ENCODE measurements at places on chromosomes 1 and 21.

DNA sequence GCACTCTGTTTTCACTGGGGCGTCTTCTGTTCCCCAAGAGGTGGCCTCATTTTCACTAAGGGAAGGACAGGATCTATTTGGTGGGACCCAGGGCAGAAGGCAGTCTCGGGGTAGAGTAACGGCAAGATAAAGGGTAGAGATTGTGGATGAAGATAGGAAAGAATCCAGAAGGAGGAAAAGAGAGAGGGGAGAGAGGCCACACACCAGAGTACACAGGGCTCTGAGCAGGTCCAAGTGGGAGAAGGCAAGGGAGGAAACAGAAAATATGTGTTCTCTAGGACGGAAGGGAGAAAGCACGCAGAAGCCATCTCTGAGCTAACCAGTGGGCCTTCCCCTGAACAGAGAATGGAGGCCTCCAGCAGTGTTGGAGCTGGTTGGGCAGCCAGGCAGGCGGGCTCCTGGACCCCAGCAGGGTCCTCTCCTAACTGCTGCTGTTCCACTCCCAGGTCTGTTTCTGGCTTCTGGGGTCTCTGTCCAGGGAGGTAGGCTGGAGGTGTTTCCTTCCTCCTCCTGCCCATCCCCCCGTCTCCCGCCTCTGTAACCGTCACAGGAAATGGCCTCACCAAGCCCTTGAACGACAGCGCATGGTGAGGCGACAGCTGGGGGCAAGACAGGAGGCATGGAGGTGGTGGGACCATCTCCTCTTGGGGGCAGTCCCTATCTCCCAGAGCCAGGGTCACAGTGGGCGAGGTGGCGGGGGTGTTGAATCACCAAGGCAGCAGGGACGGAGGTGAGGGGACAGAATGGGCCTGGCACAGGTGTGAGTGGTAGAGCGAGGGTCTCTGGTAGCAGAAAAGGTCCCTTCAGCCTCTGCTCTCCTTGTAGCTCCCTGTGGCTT, 649 bp downstream of the PTPN7 start:
- peak; percentile 57 for DNase-seq

- DNase-seq = no peak
Observed at GRCh38 chr1:37468037-37468436, 6.3 kb upstream of the ZC3H12A start.

GRCh38 chr1:109197158-109198042, 16.3 kb upstream of the SARS1 start:
- peak; percentile 34 for DNase-seq

DNA sequence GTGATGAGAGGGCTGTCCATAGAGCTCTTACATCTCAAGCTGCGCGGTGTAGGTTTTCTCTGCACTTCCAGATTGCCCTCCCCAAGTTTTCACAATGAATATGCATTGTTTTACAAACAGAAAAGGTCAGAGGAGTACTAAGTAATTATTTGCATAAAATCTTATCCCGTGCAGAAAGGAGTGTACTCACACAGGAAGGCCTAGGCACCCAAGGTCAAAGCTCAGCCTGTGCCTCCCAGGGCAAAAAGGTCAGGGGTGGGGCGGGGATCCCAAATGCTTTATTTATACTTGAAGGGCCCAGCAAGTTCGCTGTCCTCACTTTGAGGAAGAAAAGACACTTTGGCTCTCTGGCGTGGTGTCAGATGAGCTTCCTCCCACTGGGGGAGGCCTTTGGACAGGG, 10.3 kb upstream of the KCNE1 start:
- DNase-seq = no peak

DNA sequence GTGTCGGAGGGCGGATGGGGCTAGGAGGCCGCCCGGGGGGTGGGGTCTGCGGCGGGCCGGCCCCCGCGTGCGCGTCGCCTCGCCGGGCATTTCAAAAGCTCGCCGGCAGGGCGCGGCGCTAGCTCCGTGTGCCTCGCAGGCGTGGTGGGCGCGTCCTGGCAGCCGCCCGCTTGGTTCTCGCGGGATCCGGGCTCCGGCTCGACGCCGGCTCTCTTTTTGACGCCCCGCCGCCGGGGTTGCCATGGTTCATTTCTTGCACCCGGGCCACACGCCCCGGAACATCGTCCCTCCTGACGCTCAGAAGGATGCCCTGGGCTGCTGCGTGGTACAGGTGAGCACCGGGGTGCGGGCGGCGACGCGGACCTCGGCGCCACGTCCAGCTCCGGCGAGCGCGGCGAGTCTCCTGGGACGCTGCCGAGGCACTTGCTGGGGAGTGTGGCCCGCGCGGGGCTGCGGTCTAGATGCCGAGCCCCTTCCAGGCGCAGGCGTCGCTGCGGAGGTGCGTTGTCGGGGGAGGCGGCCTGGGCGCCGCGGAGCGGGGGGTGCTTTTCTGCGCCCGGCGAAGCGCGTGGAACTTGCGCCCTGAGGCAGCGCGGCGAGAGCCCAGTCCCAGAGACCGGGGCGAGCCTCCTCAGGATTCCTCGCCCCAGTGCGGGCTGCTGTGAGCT, at the start of gene ZYG11A:
ZYG11A (plus strand) TSS at position 118 of the 668 bp plus-strand sequence; CDS start at position 242, 124 bp downstream.
- peak; percentile 72 for DNase-seq

GRCh38 chr1:14975119-14975518, 178.4 kb upstream of the TMEM51 start:
- no peak for DNase-seq

- DNase-seq = no peak
Observed at GRCh38 chr1:38183747-38184146, 137.2 kb upstream of the POU3F1 start.

DNA sequence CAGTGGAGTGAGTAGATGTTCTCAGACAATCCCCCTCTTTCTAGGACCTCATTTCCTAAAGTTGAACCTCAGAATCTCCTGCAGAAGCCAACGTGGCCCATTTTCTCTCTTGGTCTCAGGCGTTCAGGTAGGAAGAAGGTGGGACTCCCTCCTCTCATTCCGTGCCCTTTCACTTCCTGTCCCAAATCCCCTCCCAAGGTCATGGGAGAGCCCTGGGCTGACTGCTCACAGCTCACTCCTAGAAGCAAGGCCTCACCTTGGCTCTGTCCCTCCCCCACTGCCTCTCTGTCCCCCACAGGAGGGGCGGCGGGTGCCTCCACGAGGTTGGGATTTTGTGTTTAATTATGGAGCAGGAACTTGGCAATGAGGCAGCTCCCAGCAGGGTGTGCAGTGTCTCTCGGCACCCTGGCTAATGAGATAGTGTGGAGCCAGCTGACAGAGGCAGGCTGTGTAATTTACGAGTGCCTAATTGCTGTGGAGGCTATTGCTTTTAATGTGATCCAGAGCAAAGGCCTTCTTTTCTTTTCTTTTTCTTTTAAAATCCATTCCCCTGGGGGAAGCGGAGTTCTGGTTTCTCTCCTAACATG, 9.1 kb upstream of the CDK18 start:
- no peak for DNase-seq
